KBM-7 (cell line): ENCODE measurements at places on chromosomes 1 and 21.

GRCh38 chr1:55472784-55473183 lies 257.6 kb upstream of the USP24 start:
- DNase-seq = no peak

DNA sequence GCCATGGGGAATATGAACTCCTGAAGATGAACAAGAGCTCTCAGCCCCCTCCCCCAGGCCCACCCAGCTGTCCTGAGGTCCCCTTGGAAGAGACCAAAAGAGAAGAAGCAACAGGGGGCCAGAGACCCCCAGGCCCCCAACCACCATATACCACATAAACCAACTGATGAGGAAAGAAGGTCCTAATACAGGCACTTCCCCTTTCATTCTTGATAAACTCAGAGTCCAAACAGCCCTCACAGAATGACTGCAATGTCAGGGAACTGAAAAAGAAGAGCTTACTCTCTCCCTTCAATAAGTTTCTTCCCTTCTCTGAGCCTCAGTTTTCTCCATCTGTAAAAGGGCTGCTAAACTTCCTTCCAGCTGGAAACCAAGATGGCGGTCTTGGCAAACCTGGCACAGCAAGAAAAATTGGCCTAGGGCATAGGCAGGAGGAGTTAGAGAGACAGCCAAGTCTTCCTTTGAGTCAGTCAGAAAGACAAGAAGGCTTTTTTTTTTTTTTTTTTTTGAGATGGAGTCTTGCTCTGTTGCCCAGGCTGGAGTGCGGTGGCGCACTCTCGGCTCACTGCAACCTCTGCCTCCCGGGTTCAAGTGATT lies 90.5 kb downstream of the VWA5B1 start:
- no peak for DNase-seq

DNA sequence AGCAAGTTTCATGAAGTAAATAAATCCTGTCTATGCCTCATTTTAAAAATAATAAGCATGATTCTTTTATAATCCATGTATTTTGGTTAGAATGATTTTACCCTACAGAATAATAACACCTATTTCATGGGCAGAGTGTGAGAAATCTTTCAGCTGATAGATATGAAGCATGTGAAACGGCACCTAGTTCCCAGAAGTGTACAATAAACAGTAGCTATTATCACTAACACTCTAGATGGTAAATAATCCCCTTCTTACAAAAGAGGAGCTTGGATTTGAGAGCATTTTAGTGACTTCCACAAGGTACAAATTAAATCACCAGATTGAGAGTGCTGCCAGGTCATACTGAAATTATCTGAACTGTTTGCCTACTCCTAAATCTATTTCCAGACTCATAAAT lies 95.3 kb upstream of the NRIP1 start:
- DNase-seq = no peak

GRCh38 chr1:210645582-210646257 lies 317.0 kb downstream of the HHAT start:
- DNase-seq = no peak

- DNase-seq = no peak
These were observed 33.7 kb downstream of the SOD1 start for GRCh38 chr21:31693222-31693621.

DNA sequence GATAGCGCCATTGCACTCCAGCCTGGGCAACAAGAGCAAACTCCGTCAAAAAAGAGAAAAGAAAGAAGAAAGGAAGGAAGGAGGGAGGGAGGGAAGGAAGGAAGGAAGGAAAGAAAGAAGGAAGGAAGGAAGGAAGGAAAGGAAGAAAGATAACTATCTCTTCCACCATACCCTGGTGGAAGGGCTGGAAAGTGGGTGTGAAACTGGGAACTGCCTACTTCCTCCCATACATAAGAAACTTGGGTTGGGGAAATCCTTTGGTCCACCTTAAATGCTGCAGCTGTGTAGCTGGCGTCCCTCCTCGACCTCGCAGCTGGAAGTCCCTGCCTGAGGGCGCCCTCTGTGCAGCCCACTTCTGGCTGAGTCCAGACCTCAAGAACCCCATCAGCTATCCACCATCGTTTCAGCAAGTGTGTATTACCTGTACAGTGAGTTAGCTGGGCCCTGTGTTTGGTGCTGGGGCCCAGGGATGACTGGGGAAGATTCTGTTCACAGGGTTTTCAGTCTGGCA lies 4.6 kb upstream of the FAM167B start:
- no peak for DNase-seq

DNA sequence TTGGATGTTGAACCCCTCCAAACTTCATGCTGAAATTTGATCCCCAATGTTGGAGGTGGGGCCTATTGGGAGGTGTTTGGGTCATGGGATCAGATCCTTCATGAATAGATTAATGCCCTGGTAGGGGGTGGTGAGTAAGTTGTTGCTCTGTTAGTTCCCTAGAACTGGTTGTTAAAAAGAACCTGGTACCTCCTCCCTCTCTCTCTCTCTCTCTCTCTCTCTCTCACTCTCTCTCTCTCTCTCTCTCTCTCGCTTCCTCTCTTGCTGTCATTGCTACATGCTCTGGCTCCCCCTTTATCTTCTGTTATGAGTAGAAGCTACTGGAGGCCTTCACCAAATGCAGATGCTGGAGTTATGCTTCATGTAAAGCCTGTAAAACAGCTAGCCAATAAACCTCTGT lies 498.2 kb upstream of the NR5A2 start:
- DNase-seq = no peak

- no peak for DNase-seq
These were observed 182.0 kb upstream of the C21orf91 start for GRCh38 chr21:18000981-18001686.

- DNase-seq = no peak
These were observed 18.0 kb downstream of the ATP1B1 start for GRCh38 chr1:169124459-169124858.

DNA sequence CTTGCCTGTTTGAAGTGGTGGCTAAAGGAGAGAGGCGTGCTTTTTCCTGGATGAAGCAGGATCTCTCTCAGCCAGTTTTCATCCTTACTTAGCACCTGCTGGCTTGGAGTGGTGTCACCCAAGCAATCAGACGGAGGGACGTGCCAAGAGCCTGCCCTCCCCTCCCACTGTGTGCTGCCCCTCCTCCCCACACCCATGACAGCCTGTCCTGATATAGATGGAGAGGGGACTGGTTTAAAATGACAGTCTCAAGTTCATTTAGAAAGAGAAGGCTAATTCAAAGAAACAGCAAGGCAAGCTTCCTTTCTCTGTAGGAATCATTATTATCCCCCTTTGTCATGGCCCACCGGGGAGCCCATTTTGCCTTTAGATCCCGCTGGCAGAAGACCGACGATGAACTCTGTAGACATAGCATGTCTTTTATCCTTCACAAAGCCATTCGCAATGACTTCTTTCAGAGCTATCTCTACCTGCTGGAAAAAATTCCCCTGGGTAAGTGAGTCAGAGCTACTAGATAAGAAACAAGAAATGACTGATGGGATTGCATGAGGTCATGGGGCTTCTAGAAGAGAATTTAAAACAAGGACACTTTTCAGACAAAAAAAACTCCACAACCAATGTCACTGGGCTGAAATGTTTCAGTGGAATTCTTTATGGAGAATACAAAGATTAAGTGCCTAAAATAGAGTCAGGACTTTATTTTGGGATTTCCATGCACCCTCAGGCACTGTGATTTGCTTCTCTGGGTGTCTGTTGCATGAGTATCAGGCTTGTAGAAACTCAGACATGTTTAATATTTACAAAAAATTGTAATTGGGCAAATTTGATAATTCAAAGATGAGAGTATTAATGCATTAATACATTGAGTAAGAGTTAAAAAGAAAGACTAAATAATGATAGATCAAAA lies at the start of gene NTMT2:
Gene NTMT2 (plus strand): TSS at position 190 of the 907 bp plus-strand sequence. CDS start 149 bp downstream, at position 339.
- no peak for DNase-seq

- DNase-seq = no peak
These were observed 8.6 kb downstream of the SMAP2 start for GRCh38 chr1:40382108-40382460.
